Femur (tissue), 1 donor: ENCODE measurements at places on chromosomes 3 and 15.
A peak's percentile ranks its signal among the peaks of the same experiment; 100 is the strongest.

- DNase-seq, result no peak
These were observed 528.8 kb downstream of the UNC13C start for GRCh38 chr15:54506977-54507524.

GRCh38 chr3:43417133-43417532, 130.8 kb downstream of the SNRK start:
- DNase-seq, result no peak

DNA sequence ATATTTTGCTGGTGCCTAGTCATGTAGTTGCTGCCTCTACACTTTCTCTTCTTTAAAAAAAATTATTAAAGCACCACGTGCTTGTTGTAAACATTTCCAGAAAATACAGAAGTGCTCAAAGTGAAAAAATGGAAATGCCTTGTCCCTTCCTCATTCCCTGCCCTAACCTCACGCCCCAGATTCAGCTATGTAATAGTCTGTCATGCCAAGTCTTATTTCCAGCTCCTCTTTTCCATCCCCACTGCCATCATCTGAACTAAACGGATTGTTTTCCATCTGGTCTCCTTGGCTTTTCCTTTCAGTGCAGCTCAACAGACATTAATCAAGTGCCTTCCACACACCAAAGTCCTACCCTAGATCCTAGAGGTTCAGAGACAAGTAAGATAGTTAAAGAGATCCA, 15.5 kb downstream of the ZNF774 start:
- peak; percentile 43 for DNase-seq

DNA sequence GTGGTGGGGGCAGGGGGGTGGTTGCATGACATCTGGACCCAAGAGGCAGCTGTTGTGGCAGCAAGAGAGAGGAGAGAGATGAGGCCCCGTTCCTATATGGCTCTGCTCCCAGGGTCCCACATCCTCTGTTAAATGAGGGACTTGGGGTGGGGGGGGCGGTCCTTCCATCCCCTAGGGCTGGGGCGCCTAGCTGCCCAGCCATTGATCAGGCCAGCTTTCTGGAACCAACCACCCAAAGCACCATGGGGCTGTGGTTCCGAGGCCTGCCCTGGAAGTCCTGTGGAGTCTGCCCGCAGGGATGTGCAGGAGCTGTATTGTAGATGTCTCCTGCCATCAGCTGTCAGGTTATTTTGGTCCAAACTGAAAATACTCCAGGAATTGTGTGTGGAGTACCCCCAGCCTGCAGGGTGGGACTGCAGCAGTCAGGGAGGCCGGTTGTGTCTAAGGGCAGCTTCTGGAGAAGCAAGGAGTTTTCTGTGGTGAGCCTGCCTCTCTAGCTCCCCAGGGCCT, 5.2 kb downstream of the FURIN start:
- DNase-seq, result no peak

GRCh38 chr15:38565287-38565670, 665 bp upstream of the RASGRP1 start:
- DNase-seq, result no peak

GRCh38 chr15:73909651-73910050, 16.6 kb upstream of the LOXL1 start:
- DNase-seq, result no peak
